ENCODE measurements at places on chromosomes 13 and 19.

DNA sequence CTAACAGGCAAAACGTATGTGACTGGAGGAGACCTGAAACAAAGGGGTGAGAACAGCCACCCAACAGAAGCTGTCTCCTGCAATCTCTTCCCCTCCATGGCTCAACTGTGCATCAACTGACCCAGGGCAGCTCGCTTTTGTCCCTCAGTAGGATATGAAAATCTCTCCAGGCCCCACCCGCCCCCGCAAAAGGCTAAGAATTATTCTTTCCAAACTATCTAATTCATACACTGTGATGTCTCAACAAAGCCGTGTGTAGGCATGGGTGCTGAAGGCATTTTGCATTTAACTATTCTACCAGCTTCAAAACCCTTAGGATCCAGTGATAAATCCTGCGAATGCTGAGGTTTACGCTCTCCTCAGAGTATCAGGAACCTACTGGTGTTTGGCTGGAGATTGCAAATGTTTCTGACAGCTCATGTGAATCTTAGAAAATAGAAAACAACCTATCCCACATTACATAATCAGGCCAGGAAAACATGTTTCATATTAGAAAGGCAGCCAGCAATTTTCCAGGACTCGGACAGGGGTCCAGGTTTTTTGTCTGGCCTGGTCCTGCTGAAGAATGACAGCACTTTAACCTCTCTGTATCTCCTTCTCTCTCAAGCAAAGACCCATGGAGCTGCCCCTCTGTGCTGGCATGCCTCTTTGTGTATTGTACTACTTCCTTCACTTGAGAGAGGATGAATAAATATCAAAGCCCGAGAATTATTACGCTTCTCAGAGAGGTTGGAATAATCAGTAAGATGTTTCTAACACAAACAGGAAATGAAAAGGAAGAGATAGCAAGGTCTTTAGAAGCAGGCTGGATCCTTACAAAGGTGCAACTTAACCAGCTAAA, 17.3 kb downstream of the DHRS12 start:
- DNase-seq, result no peak

- DNase-seq, result no peak
These were observed 48.8 kb downstream of the BICRA start for GRCh38 chr19:47657719-47658118.

DNA sequence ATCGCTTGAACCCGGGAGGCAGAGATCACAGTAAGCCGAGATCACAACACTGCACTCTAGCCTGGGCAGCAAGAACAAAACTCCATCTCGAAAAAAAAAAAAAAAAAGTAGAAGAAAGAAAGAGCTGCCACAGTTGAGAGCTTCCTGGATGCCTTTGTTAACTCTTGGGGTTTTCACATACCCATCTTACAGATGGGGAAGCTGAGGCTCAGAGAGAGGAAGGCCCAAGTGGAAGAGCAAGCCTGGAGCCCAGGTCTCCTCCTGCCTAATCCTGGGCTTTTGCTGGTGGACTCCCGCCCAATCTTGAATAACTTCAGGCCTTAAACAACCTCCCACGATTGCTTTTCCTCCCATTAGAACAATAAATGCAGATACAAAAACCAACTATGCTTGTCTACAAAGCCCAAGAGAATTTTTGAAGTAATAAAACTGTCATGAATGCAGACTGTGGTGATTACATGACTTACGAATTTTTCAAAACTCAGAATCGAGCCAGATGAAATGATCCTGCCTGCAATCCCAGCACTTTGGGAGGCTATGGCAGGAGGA, 41.7 kb downstream of the LTBP4 start:
- no peak for DNase-seq

GRCh38 chr19:4066682-4067395, at the start of gene ZBTB7A:
ZBTB7A (minus strand) TSS chr19:4066899; CDS start chr19:4055232, 11,667 bp downstream.
- DNase-seq, result peak; percentile 82

GRCh38 chr13:110533771-110534670, 27.5 kb downstream of the RAB20 start:
- no peak for DNase-seq
